Activated T-cell treated with anti-CD3 and anti-CD28 coated beads for 24 hours (primary cell): ENCODE measurements at places on chromosomes 2 and 18.
A peak's percentile ranks its signal among the peaks of the same experiment; 100 is the strongest.

DNA sequence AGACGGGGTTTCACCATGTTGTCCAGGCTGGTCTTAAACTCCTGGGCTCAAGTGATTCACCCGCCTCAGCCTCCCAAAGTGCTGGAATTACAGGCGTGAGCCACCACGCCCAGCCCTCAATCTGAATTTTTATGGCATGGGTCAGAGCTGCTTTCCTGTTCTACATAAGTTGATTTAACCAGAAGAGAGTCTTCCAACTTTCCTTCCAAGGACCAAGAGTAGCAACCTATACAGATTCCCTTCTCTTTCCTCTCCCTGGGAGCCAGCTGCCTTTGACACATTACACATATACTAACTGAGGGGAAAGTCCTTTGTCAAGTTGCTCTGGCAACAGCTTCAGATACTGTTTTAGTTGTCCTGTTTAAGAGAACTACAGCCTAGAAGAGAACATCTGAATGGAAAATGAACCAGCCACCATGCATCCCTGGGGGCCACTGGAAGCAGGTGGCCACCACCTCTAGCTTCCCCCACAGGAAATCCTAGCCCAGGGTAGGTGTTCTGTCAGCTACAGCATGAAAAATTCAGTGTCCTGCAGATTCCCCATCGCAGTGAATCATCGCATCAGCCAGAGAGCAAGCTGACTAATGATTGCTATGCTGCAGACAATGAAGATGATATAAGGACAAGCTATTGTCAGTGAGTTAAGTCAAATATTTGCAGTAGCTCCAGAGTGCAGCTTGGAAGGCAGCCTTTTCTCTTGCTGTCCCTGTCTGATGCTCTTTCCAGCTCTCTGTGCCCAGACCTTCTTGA is 62.9 kb downstream of the POMC start:
- no peak for DNase-seq

GRCh38 chr2:144671695-144672455 is 152.0 kb upstream of the ZEB2 start:
- no peak for DNase-seq

DNA sequence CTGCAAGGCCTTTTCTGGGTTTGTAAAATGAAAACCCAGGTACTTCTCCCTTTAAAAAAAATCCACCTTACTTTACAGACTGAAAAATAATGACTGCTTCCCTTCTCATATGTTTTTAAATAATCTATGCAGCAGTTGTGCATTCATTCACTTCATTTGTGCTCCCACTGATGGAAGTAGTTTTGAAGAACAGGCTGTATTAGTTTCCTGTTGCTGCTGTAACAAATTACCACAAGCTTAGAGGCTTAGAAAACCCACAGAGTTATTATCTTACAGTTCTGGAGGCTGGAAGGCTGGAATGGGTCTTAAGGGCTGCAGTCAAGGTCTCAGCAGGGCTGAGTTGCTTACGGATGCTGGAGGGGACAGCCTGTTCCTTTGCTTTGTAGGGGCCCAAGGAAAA is 335.0 kb downstream of the TGIF1 start:
- no peak for DNase-seq

DNA sequence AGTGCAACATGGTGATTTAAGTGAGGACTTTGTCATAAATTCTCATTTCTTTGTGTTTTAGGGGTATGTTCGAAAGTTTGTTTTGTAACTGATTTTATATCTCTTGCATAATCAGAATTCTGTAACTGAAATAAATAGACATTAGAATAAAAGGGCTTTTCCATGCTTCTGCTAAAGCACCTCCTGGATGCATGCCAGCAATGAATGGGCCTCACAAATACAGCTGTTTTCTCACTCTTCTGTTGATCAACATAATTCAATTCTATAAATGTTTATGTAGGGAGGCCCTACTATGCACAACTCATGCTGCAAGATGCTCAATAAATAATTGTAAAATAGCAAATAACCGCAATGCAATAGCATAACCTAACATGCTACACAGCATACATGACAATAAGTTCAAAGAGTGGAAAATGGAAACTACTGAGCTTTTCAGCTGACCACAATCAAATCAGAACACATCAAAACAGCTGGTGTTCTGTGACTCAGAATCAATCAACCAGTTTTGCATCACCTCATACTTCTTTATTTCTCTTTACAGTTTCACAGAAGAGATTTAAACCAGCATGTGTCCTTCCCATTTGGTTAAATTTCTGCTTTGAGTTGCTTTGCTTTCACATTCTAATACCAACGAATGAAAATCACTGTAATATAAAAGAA is 11.0 kb downstream of the CDH7 start:
- DNase-seq: no peak

DNA sequence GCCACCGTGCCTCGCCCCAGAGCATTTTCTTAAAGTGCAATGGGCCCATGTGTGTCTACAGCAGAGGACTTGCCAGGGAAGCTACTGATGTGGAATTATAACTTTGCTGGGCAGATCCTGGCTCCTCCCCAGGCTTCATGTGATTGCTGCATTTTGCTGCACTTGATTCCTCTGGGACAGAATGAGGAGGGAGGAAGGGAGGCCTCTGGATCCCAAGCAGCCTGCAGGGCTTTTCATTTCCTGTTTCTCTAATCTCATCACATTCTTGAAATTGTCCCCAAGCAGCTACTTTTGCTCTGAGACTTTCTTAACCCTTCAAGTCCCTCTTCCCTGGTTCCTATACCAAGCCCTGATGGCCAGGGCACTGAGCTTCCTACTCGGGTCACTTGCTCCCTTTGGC is 134.4 kb upstream of the SEC11C start:
- DNase-seq: no peak

DNA sequence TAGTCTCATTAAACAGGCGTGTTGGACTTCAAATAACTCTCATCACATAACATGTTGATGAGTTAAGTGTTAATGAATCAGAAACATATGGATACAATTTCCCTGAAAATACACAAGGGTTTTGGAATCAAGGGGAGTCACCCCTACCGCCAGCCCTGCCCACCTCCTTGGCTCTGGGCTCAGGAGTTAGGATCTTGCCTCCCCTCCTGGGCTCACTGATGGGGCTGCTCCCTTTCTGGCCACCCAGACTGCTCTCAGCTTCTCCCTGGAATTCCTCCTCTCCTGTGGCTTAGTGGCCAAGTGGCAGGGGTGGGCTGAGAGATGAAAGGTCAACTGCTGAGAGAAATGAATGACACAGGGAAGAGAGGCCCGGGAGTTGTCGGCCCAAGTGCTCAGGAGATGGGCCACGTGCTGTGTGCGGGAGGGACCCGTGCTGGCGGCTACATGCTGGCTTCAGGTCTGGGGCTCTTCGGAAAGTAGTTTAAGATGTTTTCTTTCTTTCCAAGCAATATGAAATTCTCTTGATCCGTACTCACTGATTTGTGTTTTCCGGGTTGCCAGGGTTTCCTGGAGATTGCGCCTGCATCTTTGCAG is 55.8 kb upstream of the TNP1 start:
- DNase-seq: no peak

DNA sequence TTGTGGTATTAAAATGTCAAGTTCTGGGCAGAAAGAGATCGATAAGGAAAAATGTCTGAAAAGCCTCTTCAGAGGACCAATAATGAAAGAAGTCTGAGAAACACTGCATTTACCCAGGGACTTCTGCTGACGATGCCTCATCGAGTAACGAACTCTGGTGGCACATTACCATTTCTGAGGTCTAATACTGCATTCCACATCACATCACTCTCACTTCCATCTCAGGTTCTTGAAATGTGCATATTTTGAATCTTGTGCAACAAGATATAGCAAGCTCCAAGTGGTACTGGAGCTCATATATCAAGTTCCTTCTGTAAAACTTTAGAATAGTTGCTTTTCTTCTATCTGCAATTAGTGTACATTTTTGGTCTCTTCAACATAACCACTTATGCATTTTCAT is 619.1 kb upstream of the DDX18 start:
- no peak for DNase-seq

GRCh38 chr2:241031436-241032165 is 33.2 kb downstream of the SNED1 start:
- no peak for DNase-seq

- DNase-seq: no peak
Observed at GRCh38 chr2:109437325-109438090, 176.3 kb downstream of the SEPTIN10 start.

DNA sequence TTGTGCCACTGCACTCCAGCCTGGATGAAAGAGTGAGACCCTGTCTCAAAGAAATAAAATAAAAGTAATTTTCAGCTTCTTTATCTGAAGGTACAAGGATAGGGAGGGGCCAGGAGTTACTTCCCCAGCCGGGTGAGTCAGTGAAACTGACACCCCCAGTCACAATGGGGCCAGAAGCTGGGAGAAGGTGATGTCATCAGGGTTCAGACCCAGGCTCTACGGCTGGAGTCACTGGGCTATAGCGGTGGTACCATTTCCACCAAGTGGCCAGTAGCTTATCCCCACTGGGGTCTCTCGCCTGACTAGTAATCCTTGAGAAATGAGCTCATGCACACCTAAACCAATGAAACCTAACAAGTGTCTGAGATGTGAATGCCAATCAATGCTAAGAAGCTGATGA is 107.9 kb downstream of the ALPK2 start:
- no peak for DNase-seq

DNA sequence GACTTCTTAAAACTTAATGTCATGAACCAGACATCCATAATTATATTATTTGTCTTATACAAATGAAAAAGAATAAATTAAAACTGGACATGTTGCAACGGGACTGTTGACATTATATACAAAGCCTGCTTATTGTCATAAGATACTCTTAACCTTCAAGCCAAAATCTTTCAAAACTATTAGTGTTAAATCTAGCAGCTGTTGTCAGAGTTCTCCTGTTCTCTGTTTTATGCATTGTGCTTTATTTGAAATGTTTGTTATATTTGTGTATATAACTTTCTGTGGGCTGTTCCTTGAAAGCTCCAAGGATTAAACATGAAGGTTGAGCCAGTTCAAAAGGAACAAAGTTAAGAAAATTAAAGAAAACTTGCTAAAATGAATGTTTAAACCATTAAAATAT is 335.5 kb upstream of the NT5C1B start:
- DNase-seq: no peak

DNA sequence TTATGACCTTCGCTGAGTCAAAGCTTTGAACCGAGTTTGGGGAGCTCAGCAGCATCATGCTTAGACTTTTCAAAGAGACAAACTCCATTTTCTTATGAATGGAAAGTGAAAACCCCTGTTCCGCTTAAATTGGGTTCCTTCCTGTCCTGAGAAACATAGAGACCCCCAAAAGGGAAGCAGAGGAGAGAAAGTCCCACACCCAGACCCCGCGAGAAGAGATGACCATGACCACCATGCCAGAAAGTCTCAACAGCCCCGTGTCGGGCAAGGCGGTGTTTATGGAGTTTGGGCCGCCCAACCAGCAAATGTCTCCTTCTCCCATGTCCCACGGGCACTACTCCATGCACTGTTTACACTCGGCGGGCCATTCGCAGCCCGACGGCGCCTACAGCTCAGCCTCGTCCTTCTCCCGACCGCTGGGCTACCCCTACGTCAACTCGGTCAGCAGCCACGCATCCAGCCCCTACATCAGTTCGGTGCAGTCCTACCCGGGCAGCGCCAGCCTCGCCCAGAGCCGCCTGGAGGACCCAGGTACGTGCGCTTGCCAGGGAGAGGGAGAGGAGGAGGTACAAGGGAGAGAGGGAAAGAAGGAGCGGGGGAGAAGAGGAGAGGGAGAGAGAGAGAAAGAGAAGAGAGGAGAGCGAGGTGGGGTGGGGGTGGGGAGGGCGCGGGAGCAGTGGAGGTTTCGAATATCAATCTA is at the start of gene DLX1:
DLX1 (plus strand) TSS at position 48 of the 700 bp plus-strand sequence; CDS start at position 219, 171 bp downstream.
- DNase-seq: no peak

- peak; percentile 39 for DNase-seq
Observed at GRCh38 chr2:233413559-233414272, 59.4 kb downstream of the DGKD start.

GRCh38 chr2:207640160-207640559 is 15.0 kb upstream of the METTL21A start:
- no peak for DNase-seq

- no peak for DNase-seq
Observed at GRCh38 chr2:45681675-45682074, 30.2 kb downstream of the PRKCE start.

DNA sequence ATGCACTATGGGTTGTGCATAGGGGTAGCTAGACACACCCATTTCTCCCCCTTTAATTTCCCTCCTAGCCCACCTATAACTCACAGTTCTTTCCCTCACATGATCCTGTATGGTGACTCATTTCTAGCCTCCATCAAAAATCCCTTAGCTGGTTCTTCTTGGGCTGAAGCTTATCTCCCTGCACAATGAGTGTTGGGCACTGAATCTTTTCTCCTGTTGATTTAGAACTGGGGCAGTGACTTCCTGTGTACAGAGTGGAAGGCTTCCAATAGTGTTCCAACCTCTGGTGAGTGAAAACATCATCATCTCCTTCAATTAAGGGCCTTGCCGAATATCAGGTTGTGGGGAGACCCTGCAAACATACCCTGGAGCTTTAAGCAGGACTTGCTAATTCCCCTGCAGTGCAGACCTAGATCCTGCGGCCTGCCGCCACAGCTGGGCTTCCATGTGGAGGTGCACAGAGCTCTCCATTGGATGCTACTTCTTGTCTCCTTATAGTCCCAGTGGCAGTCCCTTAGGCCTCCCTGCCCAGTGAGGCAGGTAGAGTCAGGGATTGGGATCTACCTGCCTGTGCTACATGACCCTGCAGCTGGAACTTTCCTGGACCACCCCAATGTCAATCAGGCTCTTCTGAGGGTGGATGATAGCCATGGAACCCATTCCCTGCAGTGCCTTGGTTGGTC is 121.8 kb downstream of the PLB1 start:
- no peak for DNase-seq

DNA sequence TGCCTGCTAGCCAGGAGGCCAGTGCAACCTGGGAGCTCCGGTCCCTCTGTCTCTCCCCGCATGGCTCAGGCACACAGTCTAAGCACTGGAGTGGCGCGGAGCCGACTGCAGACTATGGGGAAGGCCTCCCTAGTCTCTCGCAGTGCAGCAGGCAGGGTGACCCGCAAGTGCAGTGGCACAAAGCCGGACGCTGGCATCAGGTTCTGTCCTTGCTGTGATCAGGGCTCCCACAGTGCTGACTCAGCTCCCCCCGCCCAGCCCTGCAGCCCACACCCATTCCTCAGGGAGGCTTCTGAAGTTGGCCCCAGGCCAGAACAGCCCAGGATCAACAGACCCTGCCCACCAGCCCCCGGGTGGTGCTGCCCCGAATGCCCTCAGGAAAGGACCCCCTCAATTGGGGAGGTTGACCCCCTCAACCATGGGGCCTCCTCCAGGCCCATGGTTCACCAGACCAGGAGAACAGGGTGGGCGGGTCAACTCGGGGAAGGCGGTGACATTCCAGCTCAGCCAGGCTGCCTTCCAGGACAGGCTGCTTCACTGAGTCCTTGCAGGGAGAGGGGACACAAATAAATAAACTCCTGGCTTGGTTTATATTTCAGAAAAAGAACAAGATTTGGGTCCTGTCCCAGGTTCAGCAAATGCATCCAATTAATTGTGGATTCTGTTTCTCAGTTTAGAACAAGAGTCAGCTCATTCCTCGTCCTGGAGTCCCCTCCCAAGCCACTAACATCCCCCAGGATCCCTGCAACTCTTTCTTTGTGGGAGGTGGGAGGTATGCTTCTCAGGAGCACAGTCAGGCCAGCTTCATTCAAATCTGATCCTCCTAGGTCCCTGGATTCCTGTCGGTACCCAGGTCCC is 12.2 kb downstream of the BIN1 start:
- DNase-seq: no peak
